BJ (cell line): ENCODE measurements at places on chromosomes 3 and 15. TPM values are rescaled to one million over a fixed set of nuclear protein-coding genes. Genes with fewer than 3 reads are reported as not detected.
A peak's percentile ranks its signal among the peaks of the same experiment; 100 is the strongest.

DNA sequence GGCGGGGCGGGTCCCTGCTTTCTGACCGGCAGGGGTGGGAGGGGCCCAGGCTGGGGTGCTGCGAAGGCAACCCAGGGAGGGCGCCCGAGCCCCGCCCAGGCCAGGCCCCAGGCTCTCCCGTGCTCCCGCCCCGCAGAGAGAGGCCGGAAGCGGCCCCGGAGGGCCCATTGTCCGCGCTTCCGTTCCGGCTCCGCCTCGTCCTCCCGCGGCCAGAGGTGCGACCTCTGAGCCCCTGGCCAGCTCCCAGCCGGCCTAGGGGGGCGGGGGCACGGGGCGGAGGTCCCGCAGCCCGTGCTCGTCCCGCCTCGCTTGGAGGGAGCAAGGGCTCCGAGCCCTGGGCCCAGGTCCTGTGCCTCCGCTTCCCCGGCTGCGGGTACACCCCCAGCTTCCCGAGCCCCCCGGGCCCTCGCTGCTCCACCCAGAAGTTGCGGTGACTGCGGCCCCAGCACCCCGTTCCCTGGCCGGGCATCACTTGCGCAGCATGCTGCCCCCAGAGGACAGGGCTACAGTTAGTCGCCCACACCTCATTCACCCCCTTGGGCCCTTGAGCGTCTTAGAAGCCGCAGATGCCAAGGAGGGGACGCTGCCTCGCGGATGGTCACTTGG lies 20.4 kb upstream of the PLXND1 start:
- no peak for DNase-seq

GRCh38 chr3:183937601-183938286 lies 53.1 kb upstream of the PARL start:
- no peak for DNase-seq

DNA sequence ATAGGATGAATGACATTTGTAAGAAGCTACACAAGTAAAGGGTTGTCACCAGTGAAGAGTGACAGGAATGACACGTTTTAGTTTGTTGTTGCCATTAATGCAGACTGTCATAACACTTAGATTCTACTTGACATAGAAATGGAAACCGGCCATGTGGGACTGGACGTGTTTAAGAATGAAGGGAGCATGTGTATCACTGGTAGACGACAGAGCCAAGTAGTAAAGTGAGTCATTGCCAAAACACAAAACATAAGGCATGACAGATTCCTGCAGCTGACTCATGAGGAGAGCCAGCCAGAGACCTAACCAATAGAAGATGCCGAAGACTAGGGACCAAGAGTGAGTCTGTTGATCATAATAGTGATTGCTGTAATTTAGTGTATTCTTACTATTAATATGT lies 106.2 kb upstream of the PLAAT1 start:
- peak; percentile 36 for DNase-seq

- DNase-seq: no peak
These were observed 163.3 kb downstream of the AKAP13 start for GRCh38 chr15:85543741-85544155.

DNA sequence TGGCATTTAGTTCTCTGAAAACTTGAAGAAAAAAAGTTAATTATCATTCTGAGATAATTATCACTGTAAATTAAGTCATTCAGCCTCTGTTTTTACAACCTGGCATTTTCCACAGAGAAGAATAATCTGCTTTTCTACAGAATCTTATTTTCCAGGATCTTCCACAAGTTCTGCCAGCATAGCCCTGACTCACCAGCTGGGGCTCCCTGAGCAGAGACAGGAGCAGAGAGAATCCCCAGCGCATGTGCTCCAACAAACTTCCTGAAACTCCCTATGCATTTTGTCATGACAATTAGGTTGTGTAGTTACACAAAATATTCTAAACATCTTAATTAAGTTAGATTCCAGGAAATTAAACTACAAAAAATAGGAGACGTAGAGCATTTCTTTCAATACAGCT lies 32.1 kb upstream of the TMEM207 start:
- DNase-seq: no peak

DNA sequence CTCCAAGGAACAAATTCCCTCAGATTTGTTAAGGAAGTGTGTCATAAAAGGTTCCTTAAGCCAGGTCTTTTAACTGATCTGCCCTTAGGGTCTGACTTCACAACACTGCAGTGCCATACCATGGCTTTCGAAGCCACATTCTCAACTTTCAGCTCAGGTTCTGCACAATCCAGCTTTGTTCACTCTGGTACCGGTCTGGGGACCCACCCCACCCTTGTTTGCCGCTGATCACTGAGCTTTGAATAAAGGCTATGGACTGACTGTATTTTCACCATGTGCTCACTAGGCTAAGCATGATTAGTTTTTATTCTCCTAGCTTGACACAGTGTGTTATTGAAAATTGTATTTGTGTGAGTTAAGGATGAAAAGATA lies 15.9 kb downstream of the SNX1 start:
- DNase-seq: no peak

The RBPMS2 gene
- polyA plus RNA-seq: 0.45 and 0.67 TPM in 2 replicates

The INSYN1 gene
- 3.2 and 3.5 TPM in 2 replicates for polyA plus RNA-seq

DNA sequence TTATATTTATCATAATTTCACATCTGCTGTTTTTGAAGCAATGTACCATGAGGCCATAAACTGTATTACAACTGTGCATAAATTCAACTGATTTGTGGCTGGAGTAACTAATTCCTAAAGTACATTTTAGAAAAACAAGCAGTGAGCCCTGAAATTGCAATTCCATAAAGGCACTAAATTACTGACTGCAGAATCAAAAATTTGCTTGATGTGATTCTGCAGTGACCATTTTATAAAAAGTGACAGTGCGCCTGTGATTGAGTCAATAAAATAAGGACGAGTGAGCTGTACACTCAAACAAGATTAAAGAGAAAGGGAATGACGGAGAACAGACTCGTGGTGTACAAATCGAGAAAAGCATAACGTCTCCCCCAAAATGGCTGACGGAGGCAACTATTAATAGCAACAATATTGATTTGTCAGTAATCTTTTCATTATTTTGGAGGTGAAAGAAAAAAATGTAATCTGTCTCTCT lies 121.4 kb upstream of the MEIS2 start:
- DNase-seq: no peak

DNA sequence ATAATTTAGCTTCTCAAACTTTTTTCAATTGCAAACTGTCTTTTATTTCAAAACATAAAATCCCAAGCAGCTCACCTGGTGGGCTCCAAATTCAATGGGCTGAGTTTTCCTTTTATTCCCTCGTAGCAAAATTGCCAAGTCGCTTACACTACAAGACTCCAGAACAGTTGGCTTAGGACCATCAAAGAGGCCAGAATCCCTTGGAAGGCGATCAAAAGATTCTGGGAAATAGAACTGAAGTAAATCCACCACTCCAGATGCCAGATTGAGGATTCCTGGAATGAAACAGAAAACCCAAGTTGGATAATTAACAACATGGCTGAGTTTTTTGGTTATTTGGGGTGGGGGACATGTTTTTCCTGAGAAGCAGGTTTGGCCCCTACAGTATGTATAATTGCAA lies 87.7 kb upstream of the DCLK3 start:
- no peak for DNase-seq

- no peak for DNase-seq
These were observed 2.1 kb upstream of the RHO start for GRCh38 chr3:129526121-129526900.

GRCh38 chr3:25663347-25663868 lies 1.3 kb downstream of the TOP2B start:
- DNase-seq: no peak

GRCh38 chr15:82904574-82904973 lies 47.9 kb downstream of the HOMER2 start:
- DNase-seq: no peak

GRCh38 chr3:155495387-155495786 lies 201.9 kb upstream of the STRIT1 start:
- no peak for DNase-seq

The DNAH12 gene
- polyA plus RNA-seq: 0.01 TPM in 1 of 2 replicates, not detected in the other

The WDR93 gene
- 0.15 and 0.17 TPM in 2 replicates for polyA plus RNA-seq

DNA sequence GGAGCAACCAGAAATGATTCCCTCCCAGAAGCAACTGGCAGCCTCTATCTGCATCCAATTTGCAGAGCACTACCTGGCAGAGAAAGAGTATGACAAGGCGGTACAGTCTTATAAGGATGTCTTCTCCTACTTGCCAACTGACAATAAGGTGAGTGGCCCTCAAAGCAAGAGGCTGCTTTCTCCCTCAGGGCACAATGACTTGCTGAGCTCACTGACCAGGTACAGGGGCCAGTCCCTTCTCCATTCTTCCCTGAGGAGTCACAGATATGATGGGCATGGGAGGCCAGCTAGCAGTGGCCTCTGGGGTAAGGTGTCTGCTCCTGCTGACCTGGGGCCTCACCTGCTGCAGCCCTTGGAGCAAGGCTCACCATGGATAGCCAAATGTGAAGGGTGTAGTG lies 20.3 kb downstream of the CSRNP1 start:
- no peak for DNase-seq

- no peak for DNase-seq
These were observed 427.5 kb upstream of the TBL1XR1 start for GRCh38 chr3:177624528-177625495.

DNA sequence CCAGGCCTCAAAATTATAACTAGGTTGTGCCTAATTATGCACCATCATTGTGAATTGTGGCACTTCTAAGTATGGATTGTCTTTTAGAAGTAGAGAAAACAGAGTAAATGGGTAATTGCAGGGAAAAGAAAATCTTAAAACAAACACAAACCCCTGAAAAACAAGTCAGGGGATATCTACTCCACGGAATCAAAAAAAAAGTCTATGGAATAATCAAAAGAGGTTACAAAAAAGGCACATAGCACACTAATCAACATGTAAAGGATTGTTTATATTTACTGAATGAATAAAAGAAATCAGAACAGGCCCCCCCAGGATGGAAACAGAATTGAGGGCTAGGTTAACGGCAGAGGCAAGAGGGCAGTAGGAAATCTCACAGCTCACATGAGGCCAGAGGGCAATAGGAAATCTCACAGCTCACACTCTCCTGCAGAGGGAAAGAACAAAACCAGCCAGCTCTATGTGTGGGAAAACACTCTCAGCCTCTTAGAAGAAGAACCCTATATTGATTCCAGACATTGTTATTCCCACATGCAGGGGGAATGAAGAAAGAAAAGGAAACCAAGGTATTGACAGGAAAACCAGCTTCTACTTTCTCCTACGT lies 72.7 kb upstream of the FNDC3B start:
- no peak for DNase-seq

DNA sequence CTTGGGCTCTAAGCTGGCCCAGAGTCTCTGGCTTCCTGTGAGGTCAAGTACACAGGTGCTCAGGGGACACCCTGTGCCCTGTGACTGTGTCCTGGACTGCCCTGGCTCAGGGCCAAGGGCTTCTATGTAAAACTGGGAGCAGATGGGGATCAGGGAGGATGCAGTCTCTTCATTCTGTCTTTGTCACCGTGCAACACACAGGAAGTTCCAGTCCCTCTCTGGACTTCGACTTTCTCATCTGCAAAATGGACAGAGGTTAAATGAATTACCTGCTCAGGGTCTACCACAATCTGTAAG lies 61.9 kb upstream of the TLE3 start:
- no peak for DNase-seq

DNA sequence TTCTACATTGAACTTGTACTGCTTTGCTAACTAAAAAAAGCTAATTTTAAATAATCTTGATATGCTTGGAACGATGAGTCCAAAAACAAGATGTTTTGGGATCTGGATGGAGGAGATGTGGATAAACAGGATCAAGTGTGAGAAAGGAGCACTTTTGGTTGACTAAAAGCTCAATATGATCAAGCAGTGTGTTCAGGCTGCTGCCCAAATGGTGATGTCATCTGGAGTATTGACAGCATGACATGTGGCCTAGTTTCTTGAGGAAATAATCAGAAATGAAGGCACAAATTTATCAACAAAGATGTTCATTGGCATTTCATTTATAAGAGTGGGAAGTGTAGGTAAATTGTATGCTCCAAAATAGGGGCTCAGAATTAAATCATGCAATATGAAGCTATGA lies 161.2 kb downstream of the SOX2 start:
- DNase-seq: no peak
